ENCODE measurements at places on chromosomes 3 and 15.

DNA sequence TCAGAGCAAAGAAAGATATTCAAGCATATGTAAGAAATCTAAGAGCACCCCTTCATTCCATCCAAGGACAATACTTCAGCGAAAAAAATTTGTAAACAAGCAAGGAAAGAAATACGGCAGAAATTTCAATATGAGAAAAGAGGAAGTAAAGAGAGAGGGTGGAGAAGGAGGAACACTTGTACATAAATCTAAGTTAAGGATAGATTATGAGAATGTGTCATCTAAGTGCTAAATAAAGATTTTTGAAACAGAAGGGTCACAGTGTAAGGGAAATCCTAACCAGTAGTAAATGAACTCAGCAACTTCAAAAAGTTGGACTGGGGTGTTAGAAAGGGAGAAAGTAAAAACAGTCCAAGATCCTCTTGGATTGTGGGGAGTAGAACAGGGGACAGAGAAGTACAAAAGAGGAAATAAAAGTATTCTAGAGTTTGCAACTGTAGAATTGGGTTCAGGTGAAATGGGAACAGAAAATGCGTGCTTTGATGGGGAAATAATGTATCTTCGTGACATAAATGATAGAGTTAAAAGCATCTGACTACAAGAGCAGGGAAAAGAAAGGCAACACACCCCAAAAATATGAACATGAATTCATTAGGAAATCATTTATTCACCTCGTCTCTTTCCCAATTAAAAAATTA is 68.5 kb upstream of the ATP13A5 start:
- DNase-seq = no peak

DNA sequence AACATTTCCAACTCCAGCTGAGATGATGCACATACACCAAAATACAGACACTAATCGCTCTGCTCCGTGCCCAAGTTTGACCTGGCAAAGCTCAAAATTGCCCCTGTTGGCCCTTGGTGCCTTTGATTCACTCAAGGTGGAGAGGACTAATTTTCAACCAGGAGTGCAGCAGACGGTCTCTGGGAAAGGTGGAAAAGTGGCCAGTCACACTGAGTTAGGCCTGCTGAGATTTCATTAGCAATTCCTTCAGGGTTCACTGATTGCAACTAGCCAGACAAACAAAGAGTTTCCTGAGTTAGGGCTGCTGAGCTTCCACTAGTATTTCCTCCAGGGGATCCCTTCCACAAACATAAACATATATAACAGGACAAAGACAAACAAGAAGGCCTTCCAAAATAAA is 28.7 kb upstream of the LHFPL4 start:
- DNase-seq = no peak

GRCh38 chr3:133136114-133137041 is 98.2 kb downstream of the TMEM108 start:
- DNase-seq = peak; percentile 21

GRCh38 chr3:40137591-40138295 is 171.8 kb upstream of the EIF1B start:
- no peak for DNase-seq

DNA sequence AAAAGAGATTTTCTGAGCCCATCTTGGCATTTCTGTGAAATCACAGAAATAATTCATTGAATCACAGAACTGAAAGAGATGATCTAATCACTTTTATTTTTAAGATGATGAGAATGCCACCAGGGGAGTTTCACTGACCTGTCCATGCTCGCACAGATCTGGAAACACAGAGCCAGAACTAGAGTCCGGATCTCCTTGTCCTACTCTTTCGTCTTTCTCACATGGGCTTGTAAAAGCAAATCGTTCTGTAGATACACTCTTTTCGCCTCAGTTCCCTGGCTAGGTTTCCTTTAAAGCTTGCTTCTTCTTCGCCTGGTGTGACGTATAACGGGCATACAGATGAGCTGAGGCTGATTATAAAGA is 122.5 kb upstream of the SPRED1 start:
- DNase-seq = no peak

- DNase-seq = no peak
Observed at GRCh38 chr3:73101881-73102280, 40.4 kb downstream of the EBLN2 start.

GRCh38 chr15:50697109-50697797 is 10.7 kb upstream of the TRPM7 start:
- no peak for DNase-seq

DNA sequence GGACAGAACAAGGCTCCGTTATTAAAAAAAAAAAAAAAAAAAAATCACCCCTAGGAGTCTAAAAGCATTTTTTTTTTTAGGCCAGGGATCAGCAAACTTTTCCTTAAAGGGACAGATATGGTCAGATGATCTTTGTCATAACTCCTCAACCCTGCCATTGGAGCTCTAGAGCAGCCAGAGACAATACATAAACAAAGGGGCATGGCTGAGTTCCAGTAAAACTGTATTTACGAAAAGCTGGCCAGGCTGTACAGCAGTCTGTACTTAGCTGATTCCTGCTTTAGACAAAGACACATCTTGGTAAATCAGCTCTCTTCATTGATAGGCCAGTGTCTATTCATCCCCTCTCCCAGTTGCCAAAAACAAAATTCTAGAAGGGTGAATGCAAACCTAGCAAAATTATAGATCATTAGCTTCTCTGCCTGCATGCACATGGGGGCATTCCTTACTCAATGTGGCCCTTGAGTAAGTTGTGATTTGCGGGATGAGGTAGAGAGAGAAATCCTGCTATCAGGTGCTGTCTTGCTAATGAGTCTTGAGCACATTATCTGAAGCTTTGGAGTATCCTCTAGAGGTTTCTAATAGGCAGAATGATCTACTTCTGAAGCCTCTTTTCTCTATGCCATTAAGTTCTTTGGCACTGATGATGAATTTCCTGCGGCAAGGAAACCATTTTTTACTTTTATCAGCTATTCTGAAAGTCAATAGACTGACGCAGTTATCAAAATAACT is 35.2 kb downstream of the SENP8 start:
- DNase-seq = no peak

GRCh38 chr3:49019941-49020329 is 1.6 kb upstream of the DALRD3 start:
- no peak for DNase-seq

DNA sequence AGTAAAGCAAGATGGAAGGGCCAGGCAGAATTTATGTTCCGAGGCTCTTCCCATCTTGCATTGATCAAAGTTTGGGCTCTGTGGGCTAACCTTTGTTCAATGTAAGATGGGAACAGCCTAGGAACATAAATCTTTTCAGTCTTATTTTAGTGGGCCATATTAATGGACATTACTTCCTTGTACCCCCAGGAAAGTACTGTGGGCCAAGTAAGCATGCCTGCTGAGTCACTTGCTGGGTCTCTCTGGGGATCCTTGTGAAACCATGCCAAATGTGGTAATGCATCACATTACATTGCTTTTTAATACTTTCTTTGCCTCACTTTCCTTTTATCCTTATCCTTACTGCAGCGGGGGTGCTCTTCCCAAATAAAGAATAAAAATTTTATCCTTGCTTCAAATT is 349.5 kb upstream of the POU1F1 start:
- DNase-seq = peak; percentile 22

- no peak for DNase-seq
Observed at GRCh38 chr3:64260431-64260830, 35.2 kb upstream of the PRICKLE2 start.

GRCh38 chr3:20772869-20773268 is 586.9 kb upstream of the SGO1 start:
- DNase-seq = no peak

DNA sequence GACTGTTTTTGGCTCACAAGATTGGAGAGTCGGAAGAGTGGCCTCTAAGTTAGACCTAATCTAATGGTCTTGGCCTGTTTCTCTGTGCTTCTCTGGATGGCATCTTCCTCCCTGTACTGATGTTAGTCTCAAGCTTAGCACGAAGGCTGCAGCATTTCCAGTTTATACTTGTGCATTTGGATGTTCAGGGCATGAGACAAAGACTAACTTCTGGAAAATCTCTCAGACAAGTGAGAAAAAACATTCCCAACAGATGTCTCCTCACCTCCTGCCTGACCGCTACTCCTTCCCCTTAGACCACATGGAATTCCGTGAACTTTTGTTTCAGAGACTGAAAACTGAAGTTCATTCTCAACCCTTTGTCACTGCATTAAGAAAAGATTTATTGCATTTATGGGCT is 410.8 kb upstream of the MCTP2 start:
- peak; percentile 35 for DNase-seq

- no peak for DNase-seq
Observed at GRCh38 chr15:48595981-48596380, 49.5 kb downstream of the FBN1 start.

GRCh38 chr15:96298217-96298616 is 32.3 kb upstream of the NR2F2 start:
- no peak for DNase-seq

- peak; percentile 61 for DNase-seq
Observed at GRCh38 chr3:184448321-184449160, 68.7 kb downstream of the CHRD start.

- DNase-seq = no peak
Observed at GRCh38 chr3:62824965-62825592, 50.1 kb downstream of the CADPS start.

DNA sequence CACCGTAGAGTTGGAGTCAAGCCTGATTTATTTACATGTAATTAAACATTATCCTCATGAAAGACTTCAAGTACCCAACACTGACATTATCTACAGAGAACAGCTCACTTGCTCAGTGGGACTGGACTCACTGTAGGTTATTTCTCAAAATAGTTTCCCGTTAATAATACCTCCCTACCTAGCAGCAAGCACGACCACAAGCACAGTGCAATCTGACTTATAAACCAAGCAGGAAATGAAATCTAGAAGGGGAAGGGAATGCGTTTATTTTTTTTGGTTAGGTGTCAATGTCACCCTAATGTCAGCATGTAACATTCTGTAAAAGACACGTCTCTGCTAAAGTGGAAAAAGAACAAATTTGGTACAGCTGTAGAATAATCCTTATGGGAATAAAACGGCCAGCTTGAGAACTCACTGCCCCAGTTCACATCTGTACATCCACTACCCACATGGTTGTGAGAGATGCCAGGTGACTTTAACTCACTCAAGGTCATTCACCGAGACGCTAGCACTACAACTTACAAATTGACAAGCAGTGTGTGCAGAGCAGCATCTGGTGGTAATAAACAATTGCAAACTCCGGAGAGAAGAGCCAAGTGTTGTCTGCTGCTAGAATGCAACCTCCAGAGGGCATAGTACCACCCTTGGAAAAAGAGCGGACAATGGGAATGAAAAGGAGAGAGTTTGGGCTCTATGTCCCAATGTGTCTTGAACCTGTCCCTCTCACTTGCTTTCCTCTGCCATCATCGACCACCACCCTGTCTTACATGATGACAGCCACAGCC is 242.5 kb downstream of the CADPS start:
- no peak for DNase-seq

DNA sequence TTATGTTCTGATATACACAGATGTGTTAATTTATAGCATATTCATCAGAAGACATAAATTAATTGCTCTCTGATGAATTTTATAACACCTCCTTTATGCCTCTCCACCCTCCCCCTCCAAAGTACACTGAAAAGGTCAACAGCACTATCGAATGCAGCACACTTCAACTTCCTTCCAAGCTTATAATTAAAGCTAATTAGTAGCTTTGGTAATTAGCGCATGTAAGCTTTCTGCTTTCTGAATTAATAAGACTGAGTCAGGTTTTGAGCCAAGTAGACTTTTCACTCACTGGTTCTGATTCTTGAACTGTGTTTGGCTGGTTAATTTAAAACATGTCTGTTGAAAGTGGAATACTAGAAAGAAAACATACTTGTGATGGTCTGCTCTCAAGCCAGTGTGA is 760.8 kb upstream of the CFAP20DC start:
- no peak for DNase-seq

GRCh38 chr3:126751611-126752302 is 47.7 kb downstream of the CHCHD6 start:
- DNase-seq = no peak

DNA sequence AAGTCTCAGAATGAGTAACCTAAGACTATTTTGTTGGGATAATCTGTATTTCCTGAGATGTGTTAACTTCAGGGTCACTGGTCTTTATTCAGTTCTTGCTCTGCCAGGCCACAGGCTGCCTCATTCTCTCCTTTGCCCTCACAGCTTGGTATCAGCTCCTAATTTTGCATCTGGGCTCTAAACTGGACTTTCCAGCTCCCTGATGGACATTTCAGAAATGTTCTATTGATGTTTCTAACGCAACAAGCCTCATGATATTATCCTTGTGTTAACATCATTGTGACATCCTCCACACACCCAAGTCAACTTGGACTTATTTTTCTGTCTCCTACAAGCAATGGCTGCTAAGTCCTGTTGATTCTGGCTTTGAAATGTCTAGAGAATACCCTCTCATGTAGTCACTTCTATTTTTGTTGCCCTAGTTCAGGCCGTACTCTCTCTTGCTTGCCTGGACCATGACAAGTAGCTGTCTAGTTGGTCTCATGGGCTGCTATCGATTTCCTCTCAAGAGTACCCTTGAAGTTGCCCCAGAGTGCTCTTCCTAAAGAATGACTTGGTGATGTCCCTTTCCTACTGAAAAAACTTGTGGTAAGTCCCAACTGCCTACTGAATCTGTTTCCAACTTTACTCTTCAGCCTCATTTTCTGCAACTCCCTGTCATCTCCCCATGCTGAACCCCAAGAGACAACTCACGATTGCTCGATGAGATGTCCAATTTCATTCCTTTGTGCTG is 52.7 kb downstream of the CHST2 start:
- no peak for DNase-seq
